ENCODE measurements at places on chromosomes 16 and 17. TPM values are rescaled to one million over a fixed set of nuclear protein-coding genes. Genes with fewer than 3 reads are reported as not detected.

NUPR1 gene
- total RNA-seq = 1.1 TPM

CCL22 gene
- not detected for total RNA-seq

DHX58 gene
- 21.2 TPM for total RNA-seq

AMZ2 gene
- 71.6 TPM for total RNA-seq

ZNF385C gene
- not detected for total RNA-seq

CRYBA1 gene
- not detected for total RNA-seq

CCL15 gene
- not detected for total RNA-seq

PLEKHM1 gene
- 23.4 TPM for total RNA-seq
